ENCODE measurements at places on chromosomes 16 and 17.

DNA sequence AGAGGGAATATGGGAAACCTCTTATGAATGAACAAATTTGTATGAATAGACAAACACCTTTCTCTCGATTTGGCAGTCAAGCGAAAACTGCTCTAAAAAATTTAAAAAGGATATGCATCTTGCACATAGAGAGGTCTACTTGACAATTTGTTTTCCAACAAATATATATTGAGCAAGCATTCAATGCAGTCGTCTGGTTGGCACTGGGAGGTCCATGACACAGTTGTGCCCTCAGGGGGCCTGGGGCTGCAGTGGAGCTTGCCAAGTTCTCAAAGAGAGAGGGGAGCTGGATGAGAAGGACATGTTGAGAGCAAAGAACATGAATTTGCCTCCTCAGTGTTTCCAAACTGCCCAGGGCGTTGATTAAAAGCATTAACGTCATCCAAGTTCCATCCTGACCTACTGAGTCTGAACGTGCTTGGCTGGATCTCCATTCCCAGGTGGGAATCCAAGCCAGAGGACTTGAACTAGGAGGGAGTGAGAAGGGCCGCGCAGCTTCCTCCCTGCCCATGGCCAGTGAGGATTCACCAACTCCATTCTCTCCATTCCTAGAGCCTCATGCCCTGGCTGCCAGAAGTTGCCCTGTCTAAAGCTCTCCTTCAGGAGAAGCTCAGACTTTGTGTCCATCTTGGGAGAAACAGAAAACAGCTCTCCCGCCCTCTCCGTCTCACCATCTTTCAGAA, 24.5 kb downstream of the TBX2 start:
- DNase-seq: no peak

- no peak for DNase-seq
These were observed 360.7 kb downstream of the PMP22 start for GRCh38 chr17:14904386-14904785.

- no peak for DNase-seq
These were observed 44.4 kb upstream of the ARL4D start for GRCh38 chr17:43354371-43354770.

- DNase-seq: no peak
These were observed 778.6 kb downstream of the KCNJ2 start for GRCh38 chr17:70947636-70948565.

GRCh38 chr16:12330946-12331345, 354.4 kb downstream of the SNX29 start:
- no peak for DNase-seq

DNA sequence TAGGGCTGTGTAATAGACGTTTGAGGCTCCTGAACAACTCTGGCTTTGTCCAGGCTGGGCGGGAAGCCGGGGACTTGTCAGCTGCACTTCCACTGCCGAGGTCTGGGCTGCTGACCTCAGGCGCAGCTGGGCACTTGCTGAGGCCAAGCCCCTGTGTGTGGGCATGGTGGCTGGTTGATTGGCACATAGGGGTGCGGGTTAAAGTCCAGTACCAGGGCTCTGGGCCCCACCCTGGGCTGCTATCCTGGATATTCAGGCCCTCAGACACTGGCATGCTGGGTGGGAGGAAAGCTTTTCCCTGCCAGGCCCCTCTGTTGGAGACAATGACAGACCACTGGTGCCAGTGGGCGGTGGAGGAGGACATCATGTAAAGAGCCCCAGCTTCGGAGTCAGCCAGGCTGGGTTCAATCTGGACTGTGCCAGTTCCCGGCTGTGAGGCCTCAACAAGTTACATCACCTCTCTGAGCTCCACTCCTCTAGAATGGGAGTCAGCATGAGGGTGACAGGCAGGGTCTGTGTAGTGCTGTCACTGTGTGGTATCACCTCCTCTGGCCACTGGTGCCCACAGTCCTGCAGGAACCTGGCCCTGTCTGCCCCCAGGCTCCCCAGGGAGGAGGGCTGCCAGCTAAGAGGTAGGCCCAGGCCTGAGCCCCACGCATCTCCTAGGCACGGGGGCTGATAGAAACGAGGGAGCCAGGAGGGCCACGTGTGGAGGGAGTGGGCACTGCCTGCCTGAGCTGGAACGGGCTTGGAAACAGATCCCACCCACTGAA, 42.5 kb downstream of the PSME3IP1 start:
- no peak for DNase-seq

DNA sequence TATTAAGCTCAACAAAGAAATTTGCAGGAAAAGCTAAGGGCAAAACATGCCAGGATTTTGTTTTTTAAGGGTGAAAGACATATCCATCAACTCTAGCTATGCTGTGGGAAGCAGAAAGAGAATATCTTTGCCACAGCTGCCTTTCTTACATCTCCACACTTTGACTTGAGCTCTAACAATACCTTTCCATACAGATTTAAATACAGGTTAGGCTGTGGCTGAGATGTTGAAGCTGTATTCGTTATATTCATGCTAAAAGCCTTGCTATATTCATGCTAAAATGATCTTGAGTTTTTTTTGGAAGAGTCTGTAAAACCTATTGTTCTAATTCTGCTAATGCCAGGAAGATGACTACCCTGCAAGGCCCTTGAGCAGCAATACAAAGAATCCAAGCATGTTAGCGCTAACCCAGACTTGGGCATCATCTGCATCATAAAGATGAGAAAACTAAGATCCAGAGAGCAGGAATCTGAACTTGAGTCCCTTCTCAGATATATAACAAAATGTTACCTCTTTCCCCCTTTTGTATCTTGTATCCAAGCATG, 204.8 kb upstream of the C17orf78 start:
- DNase-seq: no peak

GRCh38 chr17:79983456-79983855, 52.2 kb downstream of the TBC1D16 start:
- no peak for DNase-seq

GRCh38 chr17:33651686-33652085, 358.6 kb upstream of the ASIC2 start:
- no peak for DNase-seq

- no peak for DNase-seq
These were observed 305.0 kb upstream of the MON1B start for GRCh38 chr16:76885776-76886537.

DNA sequence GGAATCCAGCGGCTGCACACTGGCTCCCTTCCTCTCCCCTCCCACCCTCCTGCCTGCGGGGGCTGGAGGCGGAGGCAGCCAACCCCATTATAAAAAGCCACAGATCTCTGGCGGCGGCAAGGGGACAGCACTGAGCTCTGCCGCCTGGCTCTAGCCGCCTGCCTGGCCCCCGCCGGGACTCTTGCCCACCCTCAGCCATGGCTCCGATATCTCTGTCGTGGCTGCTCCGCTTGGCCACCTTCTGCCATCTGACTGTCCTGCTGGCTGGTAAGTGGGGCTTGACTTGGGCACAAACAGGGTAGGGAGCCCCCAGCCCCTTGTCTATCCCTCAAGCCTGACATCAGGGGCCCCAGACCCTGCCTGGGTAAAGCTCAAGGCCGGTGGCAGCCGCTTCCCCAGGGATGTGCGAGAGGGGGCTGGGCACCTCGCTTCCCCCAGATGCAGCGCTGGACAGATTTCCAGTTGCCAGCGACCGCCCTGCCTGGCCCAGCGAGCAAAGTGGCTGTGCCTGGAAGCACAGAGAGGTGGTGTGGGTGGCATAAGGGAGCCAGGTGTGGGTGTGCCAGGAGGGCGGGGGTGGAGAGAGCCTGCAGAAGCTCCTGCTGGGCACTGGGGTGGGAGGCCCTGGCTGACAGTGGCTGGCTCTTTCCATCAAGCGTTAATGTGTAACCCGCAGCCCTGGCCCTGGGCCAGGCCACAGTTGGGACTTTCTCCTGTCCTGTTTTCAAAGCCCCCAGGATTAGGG, at the start of gene CX3CL1:
CX3CL1 (plus strand) TSS at position 119 of the 745 bp plus-strand sequence; CDS start at position 198, 79 bp downstream.
- no peak for DNase-seq

DNA sequence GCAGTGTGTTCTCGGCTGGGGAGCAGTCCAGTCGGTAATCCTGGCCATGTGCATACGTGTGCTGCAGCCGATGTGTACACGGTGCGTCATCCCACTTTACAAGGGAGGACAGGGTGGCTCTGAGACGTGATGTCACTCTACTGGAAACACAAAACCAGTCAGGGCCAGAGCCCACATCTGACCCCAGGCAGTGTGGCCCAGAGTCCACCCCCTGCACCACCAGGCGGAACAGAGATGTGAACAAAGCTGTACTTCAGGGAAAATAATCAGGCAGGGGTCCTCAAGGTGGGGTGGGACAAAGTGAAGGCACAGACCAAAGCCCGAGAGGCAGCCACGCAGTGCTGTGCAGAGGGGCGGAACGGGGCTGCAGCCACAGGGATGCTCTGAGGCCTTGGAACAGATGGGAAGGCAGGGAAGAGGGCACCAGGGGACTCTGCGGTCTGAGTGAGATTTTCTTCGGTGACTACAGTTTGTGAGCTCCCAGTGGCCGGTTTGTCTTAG, 181.5 kb downstream of the ZNF423 start:
- DNase-seq: no peak

- no peak for DNase-seq
These were observed 152.6 kb downstream of the CYB561 start for GRCh38 chr17:63293323-63294075.

GRCh38 chr17:5861854-5862253, 208.3 kb upstream of the WSCD1 start:
- no peak for DNase-seq

DNA sequence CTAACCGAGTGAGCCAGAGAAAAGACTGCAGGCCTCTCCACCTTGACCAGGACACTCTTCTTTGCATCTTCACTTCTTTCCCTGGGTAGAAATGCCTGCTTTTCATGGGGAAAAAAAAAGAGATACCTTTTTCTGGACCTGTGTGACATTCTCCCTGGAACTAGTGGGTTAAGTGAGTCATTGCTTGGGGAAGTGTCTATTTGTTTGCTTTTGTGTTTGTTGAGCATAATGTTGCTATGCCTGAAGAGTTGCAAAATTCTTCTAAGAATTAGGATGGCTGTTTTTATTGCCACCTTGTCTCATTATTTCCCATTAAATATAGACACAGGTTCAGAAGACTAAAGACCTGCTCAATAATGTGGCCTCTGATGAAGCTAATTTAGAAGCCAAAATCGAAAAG, 18.8 kb downstream of the CLUAP1 start:
- DNase-seq: no peak

DNA sequence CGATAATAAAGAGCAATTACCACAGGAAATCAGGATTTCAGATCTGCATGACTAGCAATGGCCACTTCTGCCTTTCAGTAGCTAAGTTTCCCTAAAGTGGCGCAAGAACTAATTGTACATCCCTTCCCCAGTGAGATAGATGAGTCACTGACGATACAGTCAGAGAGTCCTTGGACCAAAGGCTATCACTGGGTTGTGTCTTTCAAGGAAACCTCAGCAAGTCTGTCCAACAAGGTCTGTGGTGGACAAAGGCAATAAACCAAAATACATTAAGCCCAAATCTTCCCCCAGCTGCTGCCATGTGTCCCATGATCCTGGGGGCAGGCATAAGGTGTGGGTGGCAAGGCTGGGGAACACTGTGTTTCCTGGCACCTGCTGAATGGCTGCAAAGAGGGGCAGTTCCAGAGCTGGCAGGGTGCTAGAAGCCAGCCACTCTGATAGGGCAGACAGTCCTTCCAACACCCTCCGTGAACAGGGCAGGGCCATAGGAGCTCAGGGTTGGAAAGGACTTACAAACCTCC, 20.5 kb upstream of the MTMR4 start:
- DNase-seq: no peak

GRCh38 chr17:63659850-63660249, 37.6 kb downstream of the MAP3K3 start:
- no peak for DNase-seq
